ENCODE measurements at places on chromosomes 2 and 18.

GRCh38 chr2:66583881-66584280, 149.0 kb downstream of the MEIS1 start:
- DNase-seq, result no peak

DNA sequence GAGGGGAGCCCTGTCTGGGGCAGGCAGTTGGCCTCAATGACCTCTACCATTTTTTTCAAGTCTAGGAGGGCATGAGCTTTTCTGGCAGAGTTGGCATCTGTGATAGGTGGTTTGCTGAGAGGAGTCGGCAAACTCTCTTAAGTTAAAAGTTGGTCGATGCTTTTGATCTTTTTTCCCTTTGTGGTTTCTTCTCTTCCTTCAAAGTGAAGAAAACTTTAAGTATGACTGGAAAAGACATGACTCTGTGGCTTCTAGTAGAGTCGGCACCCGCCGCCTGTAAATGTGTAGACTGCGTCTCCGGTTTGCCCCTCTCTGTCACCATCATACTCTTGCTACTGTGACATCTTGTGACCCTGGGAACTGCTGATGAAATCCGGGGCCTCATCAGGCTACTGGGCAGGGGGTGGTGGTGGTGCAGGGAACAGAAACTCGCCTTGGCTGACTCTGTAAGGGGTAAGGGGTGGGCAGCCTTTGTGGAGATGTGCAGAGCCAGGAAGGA, 21.1 kb downstream of the INPP5D start:
- DNase-seq, result no peak

DNA sequence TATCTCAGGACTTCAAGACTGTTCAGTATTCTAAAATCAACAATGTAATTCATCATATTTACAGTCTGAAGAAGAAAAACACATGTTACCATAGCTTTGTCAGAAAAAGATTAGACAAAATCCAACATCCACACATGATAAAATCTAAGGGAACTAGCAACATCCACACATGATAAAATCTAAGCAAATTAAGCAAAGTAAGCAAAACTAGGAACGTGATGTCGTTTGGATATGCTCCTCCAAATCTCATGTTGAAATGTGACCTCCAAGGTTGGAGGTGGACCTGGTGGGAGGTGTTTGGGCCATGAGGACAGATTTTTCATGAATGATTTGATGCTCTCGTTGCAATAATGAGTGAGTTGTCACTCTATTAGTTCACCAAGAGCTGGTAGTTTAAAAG, 717.3 kb upstream of the HS6ST1 start:
- no peak for DNase-seq

DNA sequence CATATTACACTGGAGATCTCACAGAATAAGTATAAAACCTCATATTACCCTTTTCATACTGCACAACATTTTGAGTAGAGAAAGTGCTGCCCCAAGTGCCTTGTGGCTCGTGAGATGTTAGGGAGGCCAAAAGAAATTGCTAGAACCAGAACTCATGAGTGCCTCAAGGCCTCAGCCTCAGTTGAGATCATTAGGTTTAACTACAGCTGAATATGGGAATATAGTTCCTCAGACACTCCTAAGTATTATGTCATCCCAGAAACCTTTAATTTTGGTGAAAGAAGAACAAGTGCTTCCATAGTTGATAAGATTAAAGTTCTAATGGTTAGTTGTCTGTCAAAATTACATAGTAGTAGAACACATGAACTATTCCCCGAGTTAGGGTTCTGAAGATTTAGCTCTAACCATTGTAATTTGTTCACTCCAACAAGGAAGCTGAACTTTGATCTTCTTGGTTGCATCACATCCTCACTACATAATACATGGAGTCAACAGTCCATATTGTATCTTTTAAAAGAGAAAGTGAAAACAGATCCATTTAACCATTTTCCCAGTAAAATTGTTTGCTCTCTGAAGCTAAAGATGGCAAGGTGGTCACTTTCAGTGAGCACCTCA, 9.6 kb upstream of the AQP4 start:
- no peak for DNase-seq
